Stimulated activated CD8-positive, alpha-beta memory T cell treated with anti-CD3 and anti-CD28 coated beads, Interleukin-2, amount 100 ng/mL, for 1 hour (primary cell): ENCODE measurements at places on chromosomes 7 and 10.

- DNase-seq, result no peak
Observed at GRCh38 chr10:71638822-71639719, 80.5 kb downstream of the C10orf105 start.

DNA sequence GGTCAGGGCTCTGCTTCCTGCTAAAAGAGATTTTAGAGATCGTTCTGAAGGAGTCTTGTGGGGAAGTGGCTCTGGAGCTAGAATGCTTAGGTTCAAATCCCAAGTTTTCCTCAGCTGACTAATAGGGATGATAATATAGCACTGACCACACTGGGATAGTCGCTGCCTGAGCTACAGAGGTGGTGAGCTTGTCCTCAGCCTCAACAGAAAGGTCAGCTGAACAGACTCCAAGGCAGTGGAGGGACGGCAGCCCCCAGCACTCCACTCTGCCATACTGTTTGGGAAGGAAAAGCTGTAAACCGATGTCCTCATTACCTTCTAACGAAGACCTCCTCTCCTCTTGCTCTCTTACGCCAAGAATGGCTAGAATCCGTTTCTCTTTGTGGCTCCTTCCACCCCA, 36.2 kb downstream of the KAT6B start:
- no peak for DNase-seq

- no peak for DNase-seq
Observed at GRCh38 chr10:29533696-29534285, 101.0 kb downstream of the SVIL start.

GRCh38 chr10:75166623-75166972, 44.0 kb upstream of the VDAC2 start:
- DNase-seq, result no peak

DNA sequence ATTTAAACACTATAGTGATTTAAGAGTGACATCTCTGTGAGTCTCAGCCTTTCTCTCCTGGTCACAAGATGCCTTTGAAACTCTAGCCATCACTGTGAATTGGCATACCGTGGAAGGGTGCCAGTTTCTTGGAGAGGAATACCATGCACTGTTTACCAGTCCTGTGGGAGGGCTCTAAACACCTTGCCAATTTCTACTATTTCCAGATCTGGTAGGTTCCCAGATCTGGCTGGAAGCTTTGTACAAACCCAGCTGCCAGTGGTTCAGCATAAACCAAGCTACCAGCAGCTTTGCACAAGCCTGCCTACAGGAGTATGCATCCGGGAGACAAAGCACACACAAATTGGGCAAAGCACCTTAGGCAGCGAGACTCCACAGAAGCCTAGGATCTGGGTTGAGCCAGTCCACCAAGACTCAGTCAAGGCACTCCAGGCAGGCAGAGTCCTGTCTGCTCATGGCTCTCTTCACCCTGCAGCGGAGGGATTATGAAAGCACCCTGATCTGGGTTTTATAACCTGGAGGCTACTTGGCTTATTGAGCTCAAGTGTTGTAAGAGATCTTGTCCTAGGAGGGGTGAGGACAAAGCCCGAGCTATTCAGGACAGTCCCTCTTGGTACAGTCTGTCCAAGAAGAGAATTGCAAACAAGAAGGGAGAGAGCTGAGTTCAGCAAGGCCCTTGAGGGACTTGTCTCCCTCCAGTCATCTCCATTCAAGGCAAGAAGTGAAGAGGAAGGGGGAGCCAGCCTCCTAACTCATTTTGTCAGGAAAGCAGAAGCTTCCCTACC, 23.6 kb downstream of the MCM10 start:
- DNase-seq, result no peak

DNA sequence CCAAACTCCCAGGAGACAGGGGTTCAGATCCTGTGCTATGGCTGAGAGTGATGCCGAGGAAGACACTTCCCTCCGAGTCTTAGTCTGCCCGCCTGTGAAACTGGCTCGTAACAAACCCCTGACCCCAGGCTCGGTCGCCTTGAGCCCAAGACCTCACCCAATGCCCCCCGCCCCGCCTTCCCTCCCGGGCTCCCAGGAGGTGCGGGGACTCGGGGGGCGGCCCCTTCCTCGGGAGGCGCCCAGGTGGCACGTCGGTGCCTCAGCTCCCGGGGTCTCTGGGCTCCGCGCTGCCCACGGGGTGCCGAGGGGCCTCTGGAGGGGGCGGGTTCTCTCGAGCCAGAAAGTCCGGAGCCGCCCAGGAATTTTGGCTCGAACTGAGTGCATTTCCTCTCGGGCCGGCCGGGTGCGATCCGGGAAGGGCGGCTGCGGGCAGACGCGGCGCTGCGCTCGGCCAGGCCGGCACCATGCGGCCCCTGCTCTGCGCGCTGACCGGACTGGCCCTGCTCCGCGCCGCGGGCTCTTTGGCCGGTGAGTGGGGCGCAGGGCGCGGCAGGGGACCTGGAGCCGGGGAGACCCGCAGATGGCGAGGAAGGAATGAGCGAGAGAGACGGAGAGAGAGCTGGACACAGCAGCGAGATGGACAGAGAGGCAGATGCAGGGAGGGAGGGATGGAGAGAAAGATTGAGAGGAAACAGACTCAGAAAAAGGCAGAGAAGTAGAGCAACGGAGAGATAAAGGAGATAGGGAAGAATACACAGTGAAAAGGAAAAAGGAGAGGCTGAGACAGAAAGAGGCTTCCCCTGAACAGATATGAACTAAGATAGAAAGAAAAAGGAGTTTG, at the start of gene PLAC9:
Gene PLAC9, plus strand, starts transcription at position 432 of the 841 bp plus-strand sequence. Its CDS starts 33 bp downstream, at position 465.
- no peak for DNase-seq
